ENCODE measurements at places on chromosomes 11 and 22.
A peak's percentile ranks its signal among the peaks of the same experiment; 100 is the strongest.

- no peak for DNase-seq
These were observed 25.7 kb upstream of the OAF start for GRCh38 chr11:120184946-120185705.

DNA sequence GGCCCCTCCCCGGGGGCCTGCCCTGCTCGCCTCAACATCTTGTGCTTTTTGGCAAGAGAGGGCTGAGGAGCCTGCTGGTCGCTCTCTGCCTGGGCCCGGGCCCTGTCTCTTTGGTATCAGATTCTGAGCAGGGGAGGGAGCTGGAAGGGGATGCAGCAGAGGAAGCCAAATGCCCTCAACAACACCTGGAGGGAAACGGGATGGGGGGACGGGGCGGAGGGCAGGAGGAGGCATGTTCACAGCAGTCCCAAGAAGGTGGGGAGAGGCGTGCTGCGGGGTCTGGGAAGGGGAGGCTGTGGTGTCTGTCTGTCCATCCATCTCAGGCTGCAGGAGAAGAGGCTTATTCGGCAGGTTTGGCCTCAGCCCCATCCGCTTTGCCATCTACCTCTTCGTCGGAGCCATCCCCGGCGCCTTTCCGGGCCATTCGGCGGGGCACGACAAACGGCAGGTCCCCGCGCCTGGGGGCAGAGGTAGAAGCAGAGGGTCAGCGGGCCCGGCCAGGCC, 29.4 kb downstream of the APOL1 start:
- no peak for DNase-seq

DNA sequence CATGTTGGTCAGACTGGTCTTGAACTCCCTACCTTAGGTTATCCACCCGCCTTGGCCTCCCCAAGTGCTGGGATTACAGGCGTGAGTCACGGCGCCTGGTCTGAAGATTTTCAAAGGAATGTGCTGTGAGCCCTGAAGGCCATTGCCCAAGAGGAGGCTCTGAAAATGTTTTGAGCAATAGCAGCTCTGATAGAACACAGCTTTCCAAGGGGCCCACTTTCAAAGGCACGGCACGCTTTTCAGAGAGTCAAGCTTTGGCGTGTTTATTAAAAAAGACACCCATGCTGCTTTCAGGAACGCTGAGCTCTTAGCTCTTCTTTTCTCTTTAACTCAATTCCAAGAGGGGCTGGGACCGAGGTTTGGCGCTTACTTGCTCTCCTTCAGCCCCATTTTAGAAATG, 73.8 kb upstream of the CDON start:
- DNase-seq, result no peak

GRCh38 chr11:69567951-69568808, 72.8 kb upstream of the CCND1 start:
- DNase-seq, result no peak

DNA sequence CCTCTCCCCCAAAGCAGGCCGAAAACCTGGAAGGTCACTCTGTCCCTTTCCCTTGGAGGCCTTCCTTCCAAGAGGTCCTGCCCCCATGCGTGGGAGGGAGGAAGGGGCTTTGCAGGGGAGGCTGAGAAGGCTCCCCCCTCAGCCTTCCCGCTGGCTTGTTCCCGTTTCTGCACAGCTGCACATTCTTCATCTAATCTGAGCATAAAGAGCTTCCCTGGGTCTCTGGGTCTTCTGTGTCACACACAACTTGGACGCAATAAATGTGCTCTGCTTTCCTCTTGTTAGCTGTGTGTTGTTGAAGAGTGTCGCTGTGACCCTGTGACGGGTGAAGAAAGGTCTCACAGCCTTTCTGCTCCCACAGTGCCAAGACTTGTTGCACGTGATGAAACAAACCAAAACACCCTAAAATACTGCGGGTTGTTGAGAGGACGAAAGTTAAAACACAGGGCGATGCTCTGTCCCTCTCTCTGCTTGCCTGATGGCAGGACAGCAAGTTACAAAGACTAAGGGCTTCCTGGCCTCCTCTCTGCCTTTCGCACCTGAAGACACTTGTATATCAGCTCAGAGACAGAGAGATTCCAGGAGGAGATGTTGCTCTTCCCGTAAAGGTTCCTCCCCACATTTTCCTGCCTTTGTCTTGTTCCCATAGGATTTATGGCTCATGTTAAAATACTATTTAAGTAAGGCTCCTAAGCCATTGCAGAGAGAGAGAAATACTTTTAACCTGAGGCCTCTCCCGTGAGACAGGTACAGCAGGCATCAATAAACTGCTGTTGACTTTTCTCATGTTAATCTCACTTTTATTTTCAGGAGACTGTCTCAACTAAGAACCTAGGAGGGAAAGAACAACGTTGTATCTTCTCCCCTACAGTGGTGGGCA, 15.4 kb upstream of the IFITM3 start:
- no peak for DNase-seq

GRCh38 chr11:35304900-35305460, 114.4 kb downstream of the SLC1A2 start:
- no peak for DNase-seq

- no peak for DNase-seq
These were observed 7.1 kb upstream of the PEX26 start for GRCh38 chr22:18070556-18071306.

DNA sequence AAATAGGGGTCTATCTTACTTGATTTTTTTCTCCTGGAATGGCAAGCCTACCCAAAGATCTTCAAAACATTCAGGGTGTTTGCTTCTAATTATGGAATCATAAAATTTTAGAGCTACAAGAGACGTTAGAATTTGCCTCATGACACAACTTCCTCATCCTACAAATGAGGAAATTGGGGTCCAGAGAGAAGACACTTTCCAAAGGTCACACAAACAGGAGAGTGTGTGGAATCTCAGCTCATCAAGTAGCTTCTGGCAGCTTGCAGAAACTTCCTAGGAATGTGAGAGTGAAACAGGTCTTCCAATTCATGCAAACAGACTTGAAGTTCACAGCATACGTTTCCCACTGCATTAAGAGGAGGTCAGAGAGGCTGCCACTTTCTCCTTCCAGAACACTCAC, 976.0 kb downstream of the OPCML start:
- no peak for DNase-seq

DNA sequence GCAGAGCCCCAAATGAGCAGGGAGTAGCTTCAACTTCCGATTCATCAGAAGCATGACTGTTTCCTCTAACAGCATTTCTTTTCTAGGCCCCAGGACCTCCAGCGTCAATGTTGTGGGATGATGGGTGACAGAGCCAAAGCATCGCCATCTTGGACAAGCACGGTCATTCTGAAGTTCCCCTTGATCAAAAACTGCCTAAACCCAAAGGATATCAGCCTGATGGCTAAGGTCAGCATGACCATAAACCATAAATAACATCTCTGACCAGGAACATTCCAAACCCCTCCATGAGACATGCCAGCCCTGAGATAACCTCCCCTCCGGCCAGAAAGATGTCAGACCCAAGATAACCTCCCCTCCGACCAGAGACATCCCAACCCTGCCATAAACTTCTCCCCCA, 28.8 kb upstream of the TREH start:
- DNase-seq, result no peak

GRCh38 chr11:90288212-90288821, 65.5 kb upstream of the CHORDC1 start:
- DNase-seq, result no peak

DNA sequence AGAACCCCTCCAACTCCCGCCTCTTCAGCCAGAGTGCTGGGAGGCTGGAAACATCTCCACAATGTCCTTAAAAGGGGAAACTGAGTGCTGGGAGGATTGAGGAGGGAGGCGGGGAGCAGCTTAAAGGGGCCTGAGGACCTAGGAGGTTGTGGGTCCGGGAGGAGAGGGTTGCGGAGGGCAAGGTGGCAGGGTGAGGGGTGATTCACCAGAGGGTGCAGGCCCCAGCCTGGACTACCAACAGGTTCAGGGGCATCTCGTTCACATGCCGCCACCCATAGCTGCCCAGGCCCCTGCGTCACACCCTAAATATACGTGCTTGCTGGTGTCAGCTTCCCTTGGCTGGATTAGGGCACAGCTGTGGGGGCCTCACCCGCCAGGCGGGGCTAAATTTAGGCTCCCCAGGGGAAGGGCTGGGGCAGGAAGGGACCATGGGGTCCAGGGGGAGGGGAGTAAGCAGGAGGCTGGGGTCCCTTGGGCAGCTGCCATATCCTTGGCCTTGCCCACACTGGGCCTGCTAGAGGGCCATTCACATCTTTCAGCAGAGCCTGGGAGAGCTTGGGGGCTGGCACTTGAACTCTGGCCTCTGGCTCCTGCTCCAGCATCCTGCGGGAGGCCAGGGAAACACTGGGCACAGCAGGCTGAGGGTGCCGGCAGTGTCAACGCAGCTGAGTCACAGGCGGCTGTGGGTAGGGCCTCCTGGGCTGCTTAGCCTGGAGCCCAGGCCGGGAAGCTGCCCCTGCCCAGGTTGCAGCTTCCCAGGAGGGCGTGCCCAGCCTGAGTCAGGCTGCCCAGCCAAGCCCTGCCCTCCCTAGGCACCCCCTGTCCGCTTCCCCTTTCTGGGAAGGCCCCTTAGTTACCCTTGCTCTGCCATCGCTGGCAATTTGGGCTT, 1.3 kb downstream of the EHBP1L1 start:
- no peak for DNase-seq

DNA sequence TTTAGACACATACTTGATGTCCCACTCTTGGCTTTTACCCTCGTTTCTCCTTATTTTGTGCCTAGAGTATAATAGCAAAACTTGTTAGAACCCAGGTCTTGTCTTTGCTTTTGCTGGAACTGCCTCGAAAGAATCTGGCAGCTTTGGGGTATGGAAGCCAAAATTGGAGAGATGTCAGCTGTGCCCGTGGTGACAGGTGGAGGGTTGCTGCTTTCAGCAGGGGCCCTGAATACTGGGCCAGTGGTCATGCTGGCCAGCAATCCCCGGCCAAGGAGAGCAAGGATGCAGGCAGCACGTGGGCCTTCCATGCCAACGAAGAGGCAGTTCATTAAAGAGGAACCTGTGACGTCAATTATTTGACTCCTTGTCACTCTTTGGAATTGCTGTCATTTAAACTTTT, 181.1 kb downstream of the HIPK3 start:
- no peak for DNase-seq

DNA sequence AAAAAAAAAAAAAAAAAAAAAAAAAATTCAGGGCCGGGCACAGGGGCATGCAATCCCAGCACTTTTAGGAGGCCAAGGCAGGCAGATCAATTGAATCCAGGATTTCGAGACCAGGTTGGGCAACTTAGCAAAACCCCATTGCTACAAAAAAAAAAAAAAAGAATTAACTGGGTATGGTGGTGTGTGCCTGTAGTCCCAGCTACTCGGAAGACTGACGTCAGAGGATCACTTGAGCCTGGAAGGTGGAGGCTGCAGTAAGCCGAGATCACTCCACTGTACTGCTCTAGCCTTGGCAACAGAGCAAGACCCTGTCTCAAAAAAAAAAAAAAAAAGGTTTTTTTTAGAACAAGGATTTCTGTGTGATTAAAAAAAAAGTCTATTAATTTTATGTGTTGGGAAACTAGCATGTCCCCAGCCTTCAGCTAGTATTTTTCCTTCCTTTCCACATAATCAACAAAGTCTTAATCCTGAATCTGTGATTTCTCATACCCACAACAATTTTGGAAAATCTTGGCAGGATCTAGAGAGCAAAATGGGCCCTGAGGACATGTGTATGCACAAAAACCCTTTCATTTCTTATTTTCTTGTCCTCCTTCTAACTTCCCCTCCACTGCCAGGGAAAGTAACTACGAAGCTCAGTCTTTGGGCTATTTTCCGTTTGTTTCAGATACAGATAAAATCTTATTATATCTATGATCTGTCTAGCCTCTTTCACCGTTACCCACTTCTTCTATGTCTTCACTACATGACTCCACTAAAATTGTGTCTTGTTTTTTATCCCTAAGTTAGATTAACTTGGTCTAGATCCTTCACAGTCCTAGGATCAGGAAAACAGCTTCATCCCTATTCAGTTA, 5.7 kb upstream of the AMBRA1 start:
- no peak for DNase-seq

DNA sequence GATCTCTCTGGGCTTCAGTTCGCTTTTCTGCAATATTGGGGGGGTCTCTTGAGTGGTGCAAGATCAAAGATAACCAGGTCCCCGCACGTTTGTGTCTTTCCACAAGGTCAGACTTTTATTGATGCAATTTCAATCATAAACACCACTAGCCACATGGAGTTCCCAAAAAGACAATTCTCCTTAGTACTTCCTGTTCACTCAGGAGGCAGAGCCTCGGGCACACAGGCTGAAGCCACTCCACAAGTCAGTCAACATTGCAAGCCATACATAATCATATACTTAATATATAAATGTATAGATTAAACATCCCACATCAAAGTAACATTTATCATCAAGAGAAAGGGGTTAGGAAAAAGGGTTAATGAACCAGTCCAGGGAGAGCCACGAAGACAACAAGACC, 12.0 kb downstream of the ST14 start:
- DNase-seq, result no peak

DNA sequence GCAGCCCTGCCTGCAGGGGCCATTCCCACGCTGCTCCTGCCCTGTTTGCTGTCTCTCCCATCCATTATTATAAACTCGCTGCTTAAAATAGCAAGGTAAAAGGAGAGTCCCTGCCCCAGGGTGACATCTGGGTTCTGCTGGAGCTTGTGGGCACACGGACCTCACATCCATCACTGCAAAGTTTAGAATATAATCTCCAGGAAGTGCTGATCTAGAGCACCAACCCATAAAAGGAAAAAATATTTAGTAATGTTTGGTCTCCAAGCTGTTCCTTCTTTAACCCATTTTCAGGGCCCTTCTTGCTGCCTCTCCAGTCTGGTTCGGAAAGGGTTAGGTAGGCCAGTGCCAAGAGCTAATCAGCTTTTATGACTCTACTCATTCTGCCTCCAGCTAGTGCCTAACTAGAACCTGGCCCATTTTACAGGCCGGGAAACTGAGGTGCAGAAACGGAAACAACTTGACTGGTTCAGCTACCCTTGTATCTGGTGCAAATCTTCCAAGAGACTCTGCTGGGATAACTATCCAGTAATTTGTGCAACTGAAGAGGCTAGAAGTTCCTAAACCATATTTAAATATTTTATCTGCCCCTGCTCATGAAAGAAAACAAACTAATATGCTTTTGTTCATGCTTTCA, 37.5 kb downstream of the IRAG1 start:
- DNase-seq, result no peak

DNA sequence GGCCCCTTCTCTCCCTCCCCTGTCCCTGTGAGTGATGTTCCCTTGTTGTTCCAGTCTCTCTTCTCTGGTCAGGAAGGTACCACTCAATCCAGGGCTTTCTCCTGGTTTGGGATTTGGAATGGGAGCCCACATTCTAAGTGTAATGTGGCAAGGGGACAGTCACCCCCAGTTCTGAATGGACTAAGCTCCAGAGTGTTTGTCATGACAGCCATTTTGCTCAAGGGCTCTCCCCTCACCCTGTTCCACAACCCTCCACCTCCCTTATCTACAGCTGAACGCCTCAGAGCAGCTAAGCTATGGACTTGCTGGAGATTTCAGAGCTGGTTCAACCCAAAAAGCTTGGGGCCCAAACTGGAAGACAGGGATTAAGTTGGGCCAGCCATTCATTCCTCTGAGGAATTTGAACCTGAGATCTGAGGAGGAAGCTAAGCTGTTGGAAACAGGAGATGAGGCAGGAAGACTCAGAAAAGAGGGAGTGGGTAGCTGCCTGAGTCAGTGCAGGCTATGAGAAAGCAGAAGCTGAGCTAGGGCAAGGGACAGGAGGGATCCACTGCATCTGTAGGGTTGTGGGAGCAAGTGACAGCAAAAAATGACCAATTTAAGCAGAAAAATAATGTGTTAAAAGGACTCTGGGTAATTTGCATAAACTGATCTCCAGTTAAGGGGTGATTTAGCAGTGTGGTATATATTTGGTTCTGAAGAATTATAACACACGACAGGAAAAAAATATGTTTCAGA, 22.9 kb upstream of the FCHSD2 start:
- DNase-seq, result no peak

- DNase-seq, result peak; percentile 36
These were observed 30.8 kb downstream of the MYH9 start for GRCh38 chr22:36356708-36357624.

All from stimulated activated CD4-positive, alpha-beta T cell treated with anti-CD3 and anti-CD28 coated beads, Interleukin-4, amount 100 ng/mL, for 4 hours (primary cell).